ENCODE measurements at places on chromosomes 3 and 15. TPM values are rescaled to one million over a fixed set of nuclear protein-coding genes. Genes with fewer than 3 reads are reported as not detected.

Gene ZDHHC3
- total RNA-seq: 45.5 TPM

Gene MCF2L2
- 1.1 TPM for total RNA-seq

DNA sequence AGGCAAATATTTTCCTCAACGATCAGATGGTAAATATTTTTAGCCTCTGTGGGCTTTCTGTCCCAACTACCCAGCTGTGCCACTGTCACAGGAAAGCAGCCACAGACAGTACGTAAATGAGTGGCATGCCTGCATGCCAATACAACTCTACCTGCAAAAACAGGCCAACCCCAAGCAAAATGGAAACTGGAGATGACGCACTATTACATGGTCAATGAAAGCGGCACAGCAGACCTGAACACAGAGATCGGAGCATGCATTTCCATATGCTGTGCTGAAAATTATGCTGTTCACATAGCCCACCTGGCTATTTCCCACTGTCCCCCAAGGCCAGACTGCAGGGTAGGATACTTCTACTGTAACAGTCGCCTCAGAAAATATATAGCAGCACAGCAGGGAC lies 57.8 kb downstream of the HERC2 start:
- DNase-seq: no peak

DNA sequence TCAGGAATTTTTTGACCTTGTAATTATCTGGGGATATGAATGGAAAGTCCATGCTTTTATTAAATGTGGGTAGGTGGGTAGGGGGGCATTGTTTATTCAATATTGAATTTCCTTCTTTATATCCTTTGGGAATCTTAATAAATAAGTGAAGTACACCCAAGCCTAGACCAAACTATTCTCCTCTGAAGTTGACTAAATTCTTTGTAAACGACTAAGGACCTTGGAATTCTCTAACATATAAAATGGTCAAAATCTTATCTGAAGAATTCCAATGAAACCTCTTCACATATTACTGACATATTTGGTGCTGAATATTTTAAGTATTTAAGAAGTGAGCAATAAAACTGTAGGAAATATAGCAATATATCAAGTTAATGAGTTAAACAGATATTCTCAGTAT lies 1432.1 kb upstream of the GBE1 start:
- DNase-seq: no peak

DNA sequence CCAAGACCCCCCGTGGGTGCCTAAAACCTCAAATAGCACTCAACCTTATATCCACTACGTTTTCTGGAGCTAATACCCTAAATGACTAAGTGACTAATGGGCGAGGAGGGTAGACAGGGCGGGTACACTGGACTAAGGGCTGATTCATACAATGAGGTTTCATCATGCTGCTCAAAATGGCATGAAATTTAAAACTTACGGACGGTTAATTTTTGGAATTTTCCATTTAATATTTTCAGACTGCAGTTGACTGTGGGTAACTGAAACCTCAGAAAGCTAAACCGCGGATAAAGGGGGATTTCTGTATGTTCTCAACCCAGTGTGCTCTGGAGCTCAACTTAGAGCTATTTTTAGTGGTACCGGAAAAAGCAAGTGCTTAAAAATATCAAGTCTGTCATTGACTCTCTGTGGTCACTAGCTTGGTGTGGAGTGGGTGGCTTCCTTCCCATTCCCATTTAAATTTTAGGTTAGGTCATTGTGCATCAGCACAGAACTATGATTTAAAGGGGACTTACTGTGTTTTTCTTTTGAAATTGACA lies 72.9 kb downstream of the LRRC28 start:
- no peak for DNase-seq

DNA sequence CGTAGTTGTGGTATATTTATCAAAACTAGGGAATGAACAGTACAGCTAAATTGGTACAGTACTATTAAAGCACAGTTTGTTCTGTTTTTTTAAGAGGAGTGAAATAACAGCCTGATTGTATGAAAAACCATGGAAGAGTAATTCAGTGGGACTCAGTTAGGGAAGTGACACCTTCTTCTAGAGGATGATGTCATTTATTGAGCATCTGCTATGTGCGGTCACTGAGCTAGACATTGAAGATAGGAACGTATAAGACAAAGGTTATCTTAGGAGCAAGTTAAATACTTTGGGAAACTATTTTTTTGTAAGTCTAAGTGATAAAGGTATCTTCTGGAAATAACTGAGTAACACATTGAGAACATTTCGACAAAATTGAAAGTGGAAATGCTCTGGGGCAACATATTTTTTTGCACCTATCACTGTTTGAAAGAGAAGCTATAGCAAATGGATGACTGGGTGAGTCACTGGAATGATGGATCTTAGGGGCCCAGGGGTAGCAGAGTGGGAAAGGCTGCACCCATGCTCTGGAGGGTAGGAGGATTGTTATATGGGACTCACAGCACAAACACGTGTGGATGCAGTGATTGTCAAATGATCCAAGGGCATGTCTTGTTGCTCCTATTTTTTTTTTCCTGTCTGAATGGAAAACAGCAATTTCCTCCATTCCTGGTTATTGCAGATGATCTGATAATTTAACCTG lies 43.0 kb downstream of the OXNAD1 start:
- DNase-seq: no peak

Gene TUBGCP5
- 9.2 TPM for total RNA-seq

- no peak for DNase-seq
Observed at GRCh38 chr3:188092648-188093047, 61.3 kb upstream of the LPP start.
